Activated CD8-positive, alpha-beta memory T cell treated with anti-CD3 and anti-CD28 coated beads for 1 hour (primary cell): ENCODE measurements at places on chromosomes 7 and 10.

DNA sequence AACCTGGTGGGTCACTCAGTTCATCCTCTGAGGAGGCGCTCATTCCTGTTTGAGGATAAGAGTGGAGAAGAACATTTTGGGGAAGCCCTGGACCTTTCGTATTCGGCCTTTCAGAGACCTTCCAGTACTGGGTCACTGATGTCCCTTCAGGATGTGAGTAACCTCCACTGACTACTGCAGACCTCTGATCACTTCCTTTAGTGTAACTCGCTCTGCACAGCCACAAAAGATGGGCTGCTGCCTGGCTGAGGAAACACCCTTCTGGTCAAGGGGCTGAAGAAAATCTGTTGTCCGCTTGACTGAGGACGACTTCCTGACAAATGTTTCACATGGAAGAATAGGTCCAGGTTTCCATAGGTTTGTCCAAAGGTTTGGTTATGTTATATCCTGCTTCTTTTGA lies 15.9 kb upstream of the TBXAS1 start:
- DNase-seq, result no peak

GRCh38 chr7:95002775-95003174 lies 95.4 kb downstream of the PPP1R9A start:
- no peak for DNase-seq

DNA sequence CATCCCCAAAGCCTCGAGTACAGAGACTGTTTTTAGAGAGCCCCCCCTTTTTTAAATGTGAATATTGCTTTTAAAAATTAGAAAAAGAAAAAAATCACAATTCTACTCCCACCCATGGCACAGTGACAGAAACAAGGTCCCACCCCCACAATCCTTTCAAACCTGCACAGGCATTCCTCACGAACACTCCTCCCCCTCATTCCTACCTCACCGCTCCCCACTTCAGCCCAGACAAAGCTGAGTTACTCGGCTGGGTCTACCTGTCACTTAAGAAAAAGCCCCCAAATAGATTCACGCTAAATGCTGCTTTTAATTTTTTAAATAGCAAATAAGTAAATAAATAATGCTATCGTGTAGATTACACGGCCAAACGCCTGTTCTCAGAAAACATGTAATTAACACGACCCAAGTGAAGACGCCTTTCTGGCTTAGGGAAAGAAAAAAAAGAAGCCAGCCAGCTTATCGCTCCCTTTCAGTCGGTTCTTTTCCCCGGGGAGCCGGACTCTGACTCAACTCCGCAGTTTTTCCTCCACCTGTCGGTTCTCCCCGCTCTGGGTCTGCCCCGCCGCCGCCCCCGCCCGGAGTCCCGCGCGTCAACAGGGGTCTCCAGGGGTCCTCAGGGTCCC lies 739 bp downstream of the MPP7 start:
- no peak for DNase-seq

GRCh38 chr7:59079-60016 lies 133.0 kb upstream of the FAM20C start:
- DNase-seq, result no peak

GRCh38 chr10:74889662-74889998 lies 63.2 kb downstream of the KAT6B start:
- DNase-seq, result no peak

- no peak for DNase-seq
Observed at GRCh38 chr10:49116509-49117375, 1.4 kb upstream of the VSTM4 start.

- DNase-seq, result peak; percentile 54
Observed at GRCh38 chr10:14583252-14583651, 191.4 kb downstream of the FAM107B start.

GRCh38 chr10:69865450-69865849 lies 63.7 kb downstream of the COL13A1 start:
- no peak for DNase-seq

DNA sequence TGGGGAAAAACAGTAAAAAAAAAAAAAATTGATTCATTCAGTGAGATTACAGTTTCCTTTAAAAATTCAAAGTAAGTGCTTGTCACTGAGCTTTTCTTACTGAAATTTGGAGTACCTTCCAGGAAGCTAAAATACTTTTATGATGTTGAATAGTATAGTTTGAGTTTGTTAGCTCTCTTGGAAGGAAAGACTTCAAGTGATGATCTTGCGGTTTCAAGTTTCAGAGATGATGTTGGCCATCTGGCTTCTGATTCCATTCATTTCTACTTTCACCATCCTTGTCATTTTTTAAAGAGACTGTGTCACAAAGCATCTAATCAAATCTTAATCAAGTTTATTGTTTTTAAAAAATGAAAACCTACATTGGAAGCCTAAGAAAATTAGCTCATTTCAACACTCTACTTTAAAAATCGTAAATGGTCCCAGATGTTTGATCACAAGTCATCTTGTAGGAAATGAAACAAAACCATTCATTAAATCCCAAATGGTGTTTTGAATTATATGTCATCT lies 4.9 kb upstream of the HERPUD2 start:
- no peak for DNase-seq

DNA sequence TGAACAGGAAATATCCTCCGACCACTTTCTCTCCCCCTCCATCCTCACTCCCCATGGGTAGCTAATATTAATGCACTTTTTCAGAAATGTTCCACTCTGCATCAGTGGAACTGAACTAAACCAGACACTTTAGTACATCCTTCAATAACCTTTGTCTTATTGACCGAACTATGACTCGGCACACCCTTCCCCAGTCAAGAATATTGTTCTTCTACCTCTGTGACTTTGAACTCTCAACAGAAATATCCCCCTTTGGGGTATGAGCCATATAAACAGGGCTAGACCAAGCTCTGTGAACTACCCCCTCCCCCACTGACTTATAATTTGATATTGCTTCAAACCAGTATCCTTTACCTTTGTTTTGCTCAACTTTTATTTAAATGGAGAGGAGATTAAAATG lies 57.9 kb upstream of the CAPZA2 start:
- no peak for DNase-seq

DNA sequence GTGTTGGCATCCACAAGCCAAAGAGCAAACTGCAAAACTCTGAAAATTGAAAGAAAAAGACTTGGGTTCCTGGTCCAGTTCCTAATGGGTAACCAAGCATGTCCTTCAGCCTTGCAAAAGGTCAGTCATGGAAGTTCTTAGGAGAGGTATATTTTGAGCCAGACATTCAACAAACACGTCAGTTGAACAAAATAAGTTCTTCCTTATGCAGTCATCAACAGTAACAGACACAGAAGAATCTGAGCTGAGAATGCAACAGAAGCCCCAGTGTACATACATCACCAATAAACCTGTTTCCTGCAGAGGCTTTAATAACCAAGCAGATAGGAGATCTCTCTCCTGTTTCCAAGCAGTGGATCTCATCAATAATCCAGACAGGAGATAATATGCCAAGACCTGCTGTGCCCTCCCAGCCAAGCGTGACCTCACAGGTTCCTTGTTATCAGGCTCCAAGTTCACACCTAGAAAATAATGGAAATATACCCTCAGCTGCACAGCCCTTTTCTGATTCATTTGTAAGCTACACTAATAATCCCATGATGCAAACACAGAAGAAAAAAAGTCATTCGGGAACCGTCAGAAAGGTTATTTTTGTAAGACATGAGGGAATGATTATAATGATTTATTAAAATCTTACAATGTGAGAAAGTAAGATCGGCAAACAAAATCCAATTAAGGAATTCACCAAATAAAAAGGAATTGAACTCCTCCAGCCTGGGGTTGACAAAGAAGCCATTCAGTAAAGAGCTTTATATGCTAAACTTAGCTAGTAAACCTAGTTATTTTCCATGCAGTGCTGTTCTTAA lies 90.7 kb downstream of the DGKI start:
- no peak for DNase-seq

DNA sequence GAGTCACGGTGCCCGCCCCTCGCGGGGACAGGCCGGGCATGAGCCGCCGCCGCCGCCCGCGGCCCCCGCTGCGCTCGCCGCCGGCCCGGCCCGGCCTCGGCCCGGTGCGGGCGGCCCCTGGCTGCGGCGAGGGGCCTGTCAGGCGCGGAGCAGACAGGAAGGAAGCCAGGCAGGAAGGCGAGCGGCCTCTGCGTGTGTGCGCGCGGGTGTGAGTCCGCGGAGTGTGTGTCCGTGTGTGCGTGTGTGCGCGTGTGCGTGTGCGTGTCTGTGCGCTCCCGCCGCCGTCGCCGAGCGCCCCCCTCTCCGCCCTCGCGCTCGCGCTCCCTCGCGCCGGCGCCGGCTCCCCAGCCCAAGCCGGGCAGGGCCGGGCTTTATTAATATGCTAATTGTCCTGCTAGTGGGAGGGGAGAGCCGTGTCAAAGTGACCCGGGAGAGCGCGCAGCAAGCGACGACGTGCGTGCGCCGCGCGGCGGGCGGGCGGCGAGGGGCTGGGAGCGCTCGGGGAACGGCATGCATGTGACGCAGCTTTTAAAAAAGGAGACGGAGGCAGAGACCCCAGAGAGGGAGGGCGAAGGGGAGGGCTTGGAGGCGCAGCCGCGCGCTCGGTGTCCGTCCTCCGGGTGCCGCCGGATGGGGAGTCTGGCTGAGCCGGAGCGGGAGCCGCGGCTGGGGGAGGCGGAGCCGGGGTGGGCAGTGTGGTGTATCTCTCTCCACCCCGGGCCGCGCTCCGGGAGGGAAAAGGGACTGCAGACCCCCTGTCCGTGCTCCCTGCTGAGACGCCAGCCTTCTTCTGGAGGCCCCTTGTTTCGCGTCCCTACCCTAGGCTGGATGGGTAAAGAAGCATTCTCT lies at the start of gene LDB1:
LDB1 (minus strand) TSS at position 227 of the 849 bp plus-strand sequence. CDS start 258 bp downstream, outside the sequence.
- DNase-seq, result peak; percentile 45
